Activated gamma-delta T cell treated with Interleukin-2 at 50 U/mL for 16 hours (primary cell): ENCODE measurements at places on chromosomes 1 and 21.
A peak's percentile ranks its signal among the peaks of the same experiment; 100 is the strongest.

- no peak for DNase-seq
These were observed 1.1 kb upstream of the ST6GALNAC3 start for GRCh38 chr1:76073481-76073880.

DNA sequence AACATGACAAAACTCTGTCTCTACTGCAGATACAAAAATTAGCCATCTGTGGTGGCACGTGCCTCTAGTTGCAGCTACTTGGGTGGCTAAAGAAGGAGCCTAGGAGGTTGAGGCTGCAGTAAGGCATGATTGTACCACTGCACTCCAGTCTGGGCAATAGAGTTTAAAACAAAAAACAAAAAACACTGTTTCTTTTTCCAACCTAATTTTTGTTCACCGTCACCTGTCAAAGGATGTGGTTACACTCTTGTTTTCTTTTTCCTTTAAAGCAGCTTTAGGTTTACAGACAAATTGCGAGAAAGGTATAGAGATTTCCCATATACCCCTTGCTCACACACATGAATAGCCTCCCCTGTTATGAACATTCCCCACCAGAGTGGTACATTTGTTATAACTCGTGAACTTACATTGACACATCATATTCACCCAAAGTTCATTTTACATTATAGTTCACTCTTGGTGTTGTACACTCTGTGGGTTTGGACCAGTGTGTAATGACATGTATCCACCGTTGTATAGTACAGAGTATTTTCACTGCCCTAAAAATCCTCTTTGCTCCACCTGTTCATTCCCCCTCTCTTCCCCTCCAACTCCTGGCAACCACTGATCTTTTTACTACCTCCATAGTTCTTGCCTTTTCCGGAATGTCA is 26.2 kb downstream of the SMG7 start:
- no peak for DNase-seq

GRCh38 chr1:93672069-93672468 is 9.6 kb downstream of the BCAR3 start:
- DNase-seq, result no peak

DNA sequence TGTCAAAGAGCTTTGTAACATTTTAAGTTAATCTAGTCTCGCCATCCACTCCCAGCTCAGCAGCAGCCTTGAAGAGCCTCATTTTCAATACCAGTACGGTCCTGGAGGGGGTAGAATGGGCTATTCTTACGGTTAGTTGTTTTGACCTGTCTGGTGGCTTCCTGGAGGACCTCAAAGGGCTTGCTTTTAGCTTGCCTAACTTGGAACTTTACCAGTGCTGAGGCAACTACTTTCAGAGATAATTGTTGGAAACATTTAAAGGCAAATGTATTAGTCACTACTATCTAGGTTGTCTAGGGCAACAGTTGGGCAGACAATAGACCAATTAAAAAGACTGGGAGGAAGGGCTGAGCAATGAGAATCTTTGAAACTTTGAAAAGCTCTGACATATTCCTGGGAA is 56.0 kb downstream of the TTLL7 start:
- DNase-seq, result no peak

DNA sequence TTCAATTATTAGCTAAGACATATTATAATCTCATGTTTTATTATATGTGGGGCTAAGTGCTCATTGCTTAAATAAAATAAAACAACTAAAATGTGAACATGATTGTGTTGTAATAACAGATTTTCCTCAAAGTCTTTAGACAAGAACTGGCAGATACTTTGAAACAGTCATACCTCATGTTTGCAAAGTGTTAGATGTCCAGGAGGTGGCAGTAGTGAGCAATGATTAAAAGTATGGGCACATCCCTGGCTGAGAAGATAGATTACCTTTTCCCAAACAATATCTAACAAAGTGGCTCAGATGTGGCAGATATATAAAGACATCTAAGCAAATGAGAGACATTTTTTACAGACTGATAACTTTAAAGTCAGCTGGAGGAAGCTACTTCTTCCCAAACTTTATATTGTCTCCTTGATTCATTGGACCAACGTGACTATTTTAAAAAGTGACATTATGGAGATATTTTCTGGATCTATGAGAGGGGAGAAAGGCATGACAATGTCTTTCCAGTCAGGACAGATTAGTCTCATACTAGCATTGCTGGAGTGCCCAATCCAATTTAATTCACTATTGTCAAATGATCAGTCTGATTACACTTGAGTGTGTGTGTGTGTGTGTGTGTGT is 269.8 kb downstream of the S1PR1 start:
- peak; percentile 43 for DNase-seq

DNA sequence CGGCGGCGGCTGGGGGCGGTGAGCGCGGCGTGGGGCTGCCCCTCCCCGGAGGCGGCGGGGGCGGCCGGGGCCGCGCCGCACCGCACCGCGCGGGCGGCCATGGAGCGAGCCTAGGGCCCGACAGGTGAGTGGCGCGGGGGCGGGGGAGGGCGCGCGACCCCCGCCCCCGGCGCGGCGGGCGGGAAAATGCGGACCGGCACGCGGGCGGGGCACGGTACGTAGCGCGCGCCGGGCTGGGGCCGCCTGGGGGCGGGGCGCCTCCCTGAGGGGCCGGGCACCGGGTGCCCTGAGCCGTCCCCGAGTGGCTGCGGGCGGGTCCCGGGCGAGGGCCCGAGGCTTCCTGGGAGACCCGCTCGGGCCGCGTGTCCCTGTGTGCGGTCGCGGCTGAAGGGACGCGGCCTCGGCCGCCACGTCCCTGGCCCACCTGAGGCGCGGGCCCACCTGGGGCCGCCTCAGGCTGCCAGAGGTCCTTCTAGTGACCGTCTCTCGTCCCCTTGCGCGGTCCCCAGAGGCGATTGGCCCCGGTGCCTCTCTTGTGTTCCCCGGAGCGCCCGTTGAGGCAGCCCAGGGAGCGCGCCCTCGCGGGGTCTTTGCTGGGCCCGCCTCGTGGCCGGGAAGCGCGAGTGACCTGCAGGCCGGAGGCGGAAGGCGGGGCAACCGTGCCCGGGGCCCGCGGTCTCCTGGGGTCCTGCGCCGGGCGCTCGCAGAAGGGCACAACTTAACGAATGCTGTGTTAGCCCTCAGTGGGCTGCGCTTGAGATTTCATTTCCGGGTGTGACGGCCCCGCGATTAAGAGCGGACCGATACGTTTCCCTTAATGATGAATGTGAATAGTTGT is 500 bp downstream of the FAM20B start:
- peak; percentile 67 for DNase-seq

DNA sequence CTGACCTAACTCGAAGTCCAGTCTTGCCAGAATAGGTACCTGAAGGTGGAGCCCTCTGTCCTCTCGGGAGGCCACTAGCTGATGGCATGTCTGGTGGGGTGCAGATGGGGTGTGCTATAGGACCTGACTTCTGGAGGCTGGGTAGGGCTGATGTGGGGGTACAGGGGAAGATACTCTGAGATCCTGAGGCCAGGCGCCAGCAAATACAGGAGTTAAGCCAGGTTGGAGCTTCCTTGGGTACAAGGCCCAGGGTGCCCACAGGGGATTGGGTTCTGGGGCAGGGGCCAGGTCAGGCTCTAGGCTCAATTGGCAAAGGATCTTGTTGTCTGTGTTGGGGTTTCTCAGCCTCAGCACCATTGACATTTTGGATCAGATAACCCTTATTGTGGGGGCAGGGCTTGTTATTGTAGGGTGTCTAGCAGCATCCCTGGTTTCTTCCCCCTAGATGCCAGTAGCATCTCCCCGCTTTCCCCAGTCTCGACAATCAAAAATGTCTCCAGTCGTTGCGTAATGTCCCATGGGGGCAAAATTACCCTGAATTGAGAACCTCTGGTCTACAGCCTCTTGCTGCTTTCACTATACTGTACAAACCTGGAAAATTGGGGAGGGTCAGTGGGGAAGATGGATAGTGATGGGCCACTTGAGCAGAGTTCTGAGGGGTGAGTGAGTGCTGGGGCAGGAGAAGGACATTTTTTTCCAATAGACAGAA is 9.2 kb downstream of the PTPRF start:
- no peak for DNase-seq
